ENCODE measurements at places on chromosomes 1 and 21.

GRCh38 chr1:214830941-214831340, 227.9 kb downstream of the CENPF start:
- no peak for DNase-seq

- no peak for DNase-seq
These were observed 497.3 kb downstream of the NEGR1 start for GRCh38 chr1:71785000-71785399.

GRCh38 chr1:185369786-185370185, 52.7 kb upstream of the IVNS1ABP start:
- no peak for DNase-seq

- no peak for DNase-seq
These were observed 15.8 kb downstream of the SPEN start for GRCh38 chr1:15863156-15863901.

DNA sequence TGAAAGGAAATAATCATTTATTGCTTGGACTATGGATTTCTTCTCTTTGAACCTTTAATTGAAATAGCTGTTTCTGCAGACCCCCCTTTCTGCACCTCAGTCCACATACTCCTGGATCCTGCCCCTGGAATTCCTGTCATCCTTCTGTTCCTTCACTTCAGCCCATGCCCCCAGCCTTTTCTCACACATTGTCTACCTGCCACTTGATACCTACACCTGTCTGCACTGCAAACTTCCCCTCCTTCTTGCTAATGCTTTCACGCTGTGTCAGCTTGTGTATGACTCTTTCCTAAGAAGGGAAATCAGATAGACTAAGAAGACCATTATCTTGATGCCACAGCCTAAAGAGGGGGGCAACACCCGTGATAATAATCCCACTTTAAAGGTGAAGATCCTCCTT, 80.3 kb upstream of the EXO1 start:
- DNase-seq: no peak

DNA sequence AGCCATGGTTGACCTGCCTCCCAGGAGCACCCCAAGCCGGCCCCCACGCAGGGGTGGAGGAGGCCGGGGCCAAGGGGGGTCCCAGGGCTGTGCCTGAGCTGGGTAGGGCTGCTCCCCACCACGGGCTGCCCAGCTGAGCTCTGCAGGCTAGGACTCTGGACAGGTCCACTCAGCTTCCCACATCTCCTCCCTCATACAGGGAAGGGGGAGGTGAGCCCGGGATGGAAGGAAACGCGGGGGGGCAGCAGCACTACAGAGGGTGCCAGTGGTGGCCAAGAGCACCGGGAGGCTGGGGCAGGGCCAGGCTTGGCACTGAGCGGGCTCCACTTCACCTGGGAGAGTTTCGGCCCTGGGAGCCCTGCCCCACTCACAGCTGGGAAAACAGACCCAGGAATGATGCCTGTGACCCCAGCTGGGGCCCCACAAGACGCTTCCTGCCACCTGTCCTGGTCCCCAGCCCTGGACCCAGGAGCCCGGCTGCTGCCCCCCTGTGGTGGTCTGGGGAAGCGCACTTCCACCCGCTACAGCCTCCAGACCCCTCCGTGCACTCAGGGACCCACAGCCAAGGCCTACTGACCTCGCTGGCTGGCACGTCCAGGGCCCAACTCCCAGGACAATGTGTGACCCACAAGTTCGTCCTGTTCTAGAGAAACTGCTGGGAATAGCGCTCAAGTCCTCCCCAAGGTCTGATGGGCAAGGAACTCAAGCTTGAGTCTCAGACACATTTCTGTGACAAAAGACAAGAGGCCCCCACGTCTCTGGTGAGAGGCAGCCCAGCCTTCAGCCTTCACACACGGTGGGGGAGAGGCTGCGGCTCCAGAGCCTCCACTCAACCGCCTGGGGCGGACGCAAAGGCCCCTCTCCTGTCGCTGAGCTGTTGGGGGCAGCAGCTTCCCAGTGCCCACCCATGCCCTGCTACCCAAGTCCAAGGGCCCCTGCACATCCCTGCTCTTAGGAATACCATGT, 3.0 kb downstream of the AURKAIP1 start:
- peak; percentile 85 for DNase-seq

DNA sequence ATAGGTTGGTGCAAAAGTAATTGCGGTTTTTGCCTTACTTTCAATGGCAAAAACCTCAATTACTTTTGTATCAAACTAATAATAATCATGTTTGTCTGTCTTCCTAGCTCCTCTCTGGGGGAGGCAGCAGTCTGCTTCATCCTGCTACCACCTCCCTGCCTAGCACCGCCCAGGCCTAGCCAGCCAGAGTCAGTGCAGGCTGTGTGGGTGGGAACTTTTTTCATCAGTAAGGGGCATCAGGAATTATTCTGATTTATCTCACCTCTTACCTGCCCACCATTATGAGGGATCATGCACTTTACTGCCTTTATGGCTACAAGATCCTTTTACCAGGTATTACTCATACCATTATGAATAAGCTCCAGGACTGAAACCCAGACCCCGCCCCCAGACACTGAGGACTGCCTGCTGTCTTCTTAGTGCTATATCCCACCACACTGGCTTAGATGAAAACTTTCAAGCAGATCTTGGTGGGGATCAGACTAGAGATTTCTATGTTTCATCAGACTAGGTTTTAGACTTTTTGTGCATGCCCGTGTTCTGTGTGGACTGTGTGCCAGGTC, 116.4 kb downstream of the PBX1 start:
- DNase-seq: no peak

- DNase-seq: no peak
These were observed 44.1 kb downstream of the ALPL start for GRCh38 chr1:21553116-21553926.

- DNase-seq: no peak
These were observed 7.0 kb upstream of the SMCP start for GRCh38 chr1:152870831-152871730.

Measured in D341Med (cell line).